Suppressor macrophage treated with lipopolysaccharide for 4 hours (primary cell): ENCODE measurements at places on chromosomes 16 and 17.

DNA sequence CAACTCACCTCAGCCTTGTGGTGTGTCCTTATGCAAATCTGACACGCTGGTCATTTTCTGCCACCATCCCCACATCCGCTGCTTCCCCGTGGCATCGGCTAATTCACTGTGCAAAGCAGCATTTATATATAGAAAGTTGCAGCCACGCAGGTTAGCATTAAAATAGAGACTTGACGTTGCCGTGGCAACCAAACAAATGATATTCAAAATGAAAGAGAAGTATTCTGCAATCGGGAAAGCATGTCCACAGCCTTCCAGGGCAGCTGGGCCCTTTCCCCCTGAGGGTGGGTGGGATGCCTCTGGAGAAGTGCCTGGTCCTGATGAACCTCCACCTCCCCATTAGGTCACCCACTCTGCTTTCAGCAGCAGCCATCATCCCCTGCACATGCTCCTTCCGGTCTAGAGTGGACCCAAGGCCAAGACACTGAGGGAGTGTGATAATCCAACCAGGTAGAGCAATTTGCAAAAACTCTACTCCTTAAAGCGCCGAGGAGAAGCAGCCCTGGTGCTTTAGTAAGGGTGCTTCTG lies 138.7 kb downstream of the GAS7 start:
- peak; percentile 61 for DNase-seq

DNA sequence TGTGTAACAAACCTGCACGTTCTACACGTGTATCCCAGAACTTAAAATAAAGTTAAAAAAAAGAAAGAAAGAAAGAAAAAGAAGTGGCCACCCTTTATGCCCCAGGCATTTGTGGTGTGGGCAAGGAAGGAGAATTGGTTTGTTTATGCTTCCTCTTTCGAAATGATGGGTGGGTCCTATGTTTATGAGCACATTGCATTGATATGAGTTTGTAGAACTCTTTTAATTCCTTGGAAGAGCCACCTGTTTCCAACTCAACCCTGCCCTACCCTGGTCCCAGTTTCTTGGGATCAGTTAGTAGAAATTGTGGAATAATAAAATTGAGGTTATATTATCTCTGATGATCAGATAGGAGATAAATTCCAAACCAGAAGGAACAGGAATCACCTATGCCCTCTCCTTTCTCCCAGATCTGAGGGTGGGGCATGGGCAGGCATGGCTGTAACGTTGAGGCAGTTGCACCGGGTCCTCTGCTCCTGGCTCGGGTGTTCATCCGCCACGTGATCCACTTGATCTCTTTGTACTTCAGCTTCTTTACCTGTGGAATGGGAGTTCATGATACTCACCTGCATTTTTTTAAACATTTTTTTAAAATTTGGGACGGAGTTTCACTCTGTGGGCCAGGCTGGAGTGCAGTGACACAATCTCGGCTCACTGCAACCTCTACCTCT lies 15.9 kb downstream of the CHAD start:
- peak; percentile 68 for DNase-seq

DNA sequence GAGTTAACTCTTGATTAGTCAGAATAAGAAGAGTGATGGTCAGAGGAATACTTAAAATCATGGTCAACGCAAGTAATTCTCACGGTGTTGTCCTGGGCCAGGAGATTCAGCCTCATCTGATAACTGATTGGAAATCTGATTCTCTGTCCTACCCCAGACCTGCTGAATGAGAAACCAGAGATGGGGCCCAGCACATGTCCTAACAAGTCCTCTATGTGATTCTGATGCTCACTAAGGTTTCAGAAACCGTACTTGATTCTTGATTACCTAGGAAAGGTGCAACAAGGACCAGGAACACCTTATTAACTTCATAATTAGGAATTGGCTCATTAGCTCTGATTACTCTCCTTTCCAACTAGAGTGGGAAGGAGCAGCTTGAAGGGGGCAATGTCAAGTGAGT lies 44.5 kb downstream of the ANKFY1 start:
- DNase-seq, result no peak

GRCh38 chr16:27820646-27821345 lies 242.7 kb downstream of the GSG1L start:
- DNase-seq, result no peak

- DNase-seq, result no peak
Measured at GRCh38 chr17:46023783-46024388, 24.8 kb downstream of the STH start.

DNA sequence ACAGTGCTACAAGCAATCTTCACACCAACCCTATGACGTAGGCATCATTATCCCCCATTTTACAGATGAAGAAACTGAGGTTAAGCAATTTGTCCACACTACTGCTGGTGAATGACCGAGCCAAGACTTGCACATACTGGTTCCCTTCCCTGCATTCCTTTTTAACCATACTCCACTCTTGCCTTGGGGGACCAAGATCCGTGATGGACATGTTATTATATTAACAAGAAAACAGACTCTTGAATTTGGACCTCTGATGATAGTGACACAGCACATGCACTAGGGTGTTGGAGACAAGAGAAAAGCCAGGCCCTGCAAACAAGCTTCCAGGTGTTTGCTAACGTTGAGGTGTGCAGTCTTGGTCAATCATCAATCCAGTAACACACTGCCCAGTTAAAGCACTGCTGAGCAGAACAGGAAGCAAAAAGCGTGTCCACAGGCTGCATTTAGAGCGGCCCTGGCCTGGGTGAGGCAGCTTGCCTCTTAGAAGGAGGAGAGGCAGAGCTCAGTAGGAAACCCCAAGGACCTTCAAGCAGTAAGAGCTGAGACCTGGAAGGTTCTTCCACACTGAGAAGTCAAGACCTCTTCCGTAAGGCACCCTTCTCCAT lies 36.7 kb downstream of the HNF1B start:
- no peak for DNase-seq

GRCh38 chr16:74117798-74118197 lies 178.8 kb upstream of the PSMD7 start:
- DNase-seq, result no peak

GRCh38 chr17:17514993-17515933 lies 19.1 kb upstream of the RASD1 start:
- no peak for DNase-seq

DNA sequence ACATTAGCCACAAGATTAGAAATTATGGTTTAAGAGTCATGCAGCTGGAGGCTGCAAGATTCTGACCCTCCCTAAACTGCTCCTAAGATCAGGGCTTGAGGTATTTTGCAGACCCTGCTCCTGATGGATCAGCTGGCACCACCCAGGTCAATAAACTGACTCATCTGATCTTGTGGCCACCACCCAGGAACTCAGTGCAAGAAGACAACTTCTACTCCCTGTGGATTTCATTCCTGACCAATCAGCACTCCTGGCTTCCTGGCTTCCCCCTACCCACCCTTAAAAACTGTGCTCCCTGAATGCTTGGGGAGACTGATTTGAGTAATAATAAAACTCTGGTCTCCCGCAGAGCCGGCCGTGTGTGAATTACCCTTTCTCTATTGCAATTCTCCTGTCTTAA lies 25.0 kb upstream of the MILR1 start:
- no peak for DNase-seq

DNA sequence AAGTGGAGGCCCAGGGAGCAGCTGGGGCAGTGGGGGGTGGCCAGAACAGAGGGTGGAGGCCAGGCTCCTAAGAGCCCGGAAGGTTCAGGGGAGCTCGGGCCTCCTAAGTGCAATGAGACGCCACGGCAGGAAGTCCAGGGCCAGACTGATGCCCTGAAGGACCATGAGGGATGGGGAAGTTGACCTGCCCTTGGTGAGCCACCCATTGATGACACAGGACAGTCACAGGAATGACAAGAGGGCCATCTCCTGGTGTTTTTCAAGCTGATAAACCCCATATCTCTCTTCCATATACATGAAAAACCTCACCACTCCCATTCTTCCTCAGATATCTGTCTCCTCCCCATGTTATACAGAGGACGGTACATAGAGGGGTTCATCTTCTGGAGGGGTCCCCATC lies 5.8 kb upstream of the MRPL58 start:
- peak; percentile 47 for DNase-seq

DNA sequence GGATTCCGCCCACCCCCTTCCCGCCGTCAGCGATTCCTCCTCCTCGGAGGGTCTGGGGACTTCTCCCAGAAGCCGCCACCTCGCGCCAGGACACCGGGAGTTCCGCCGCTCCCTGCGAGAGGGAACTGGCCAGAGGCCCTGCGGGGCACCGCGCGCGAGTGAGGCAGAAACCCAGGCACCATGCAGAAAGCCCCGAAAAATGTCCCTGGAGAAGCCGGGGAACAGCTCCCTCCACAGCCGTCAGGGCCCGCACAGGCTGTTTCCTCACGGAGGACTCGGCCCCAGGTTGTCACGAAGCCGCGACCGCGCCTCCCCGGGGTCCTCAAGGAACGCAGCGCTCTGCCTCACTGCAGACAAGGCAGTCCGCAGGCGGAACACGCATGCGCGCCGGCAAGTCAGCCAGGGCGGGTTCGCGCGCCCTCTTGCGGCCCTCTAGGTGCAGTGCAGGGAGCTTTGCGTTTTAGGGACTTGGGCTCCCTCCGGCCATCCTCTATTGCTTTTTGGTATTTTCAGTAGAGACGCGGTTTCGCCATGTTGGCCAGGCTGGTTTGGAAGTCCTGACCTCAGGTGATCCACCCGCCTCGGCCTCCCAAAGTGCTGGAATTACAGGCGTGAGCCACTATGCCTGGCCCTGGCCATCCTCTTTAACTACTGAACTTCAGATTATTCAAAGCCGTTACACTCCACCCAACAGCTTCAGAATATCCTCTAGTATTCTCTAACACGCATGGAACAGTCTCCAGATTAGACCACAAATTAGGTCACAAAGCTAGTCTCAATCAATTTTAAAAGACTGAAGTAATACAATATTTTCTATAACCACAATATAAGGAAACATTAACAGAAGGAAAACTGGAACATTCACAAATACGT lies 20.3 kb upstream of the ZNF287 start:
- DNase-seq, result peak; percentile 94

- DNase-seq, result no peak
Measured at GRCh38 chr16:79717333-79718137, 117.0 kb upstream of the MAF start.

- no peak for DNase-seq
Measured at GRCh38 chr16:22255335-22255734, 41.9 kb upstream of the POLR3E start.

- DNase-seq, result peak; percentile 97
Measured at GRCh38 chr16:4624827-4625559, 367 bp downstream of the MGRN1 start.

- DNase-seq, result peak; percentile 18
Measured at GRCh38 chr17:42629411-42630009, 20.0 kb downstream of the TUBG1 start.

DNA sequence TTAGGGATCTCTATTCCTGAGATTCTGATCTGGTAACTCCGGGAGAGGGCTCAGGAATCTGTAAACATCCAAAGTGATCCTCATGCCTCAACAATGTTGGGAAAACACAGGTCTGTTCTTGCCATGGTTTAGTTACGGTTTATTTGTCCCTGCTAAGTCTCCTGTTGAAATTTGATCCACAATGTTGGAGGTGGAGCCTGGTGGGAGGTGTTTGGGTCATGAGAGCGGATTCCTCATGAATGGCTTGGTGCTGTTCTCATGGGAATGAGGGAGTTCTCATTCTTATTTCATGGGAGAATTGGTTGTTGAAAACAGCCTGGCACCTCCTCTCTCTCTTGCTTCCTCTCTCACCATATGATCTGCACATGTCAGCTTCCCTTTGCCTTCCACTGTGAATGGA lies 608.6 kb upstream of the GOT2 start:
- no peak for DNase-seq

- DNase-seq, result peak; percentile 60
Measured at GRCh38 chr17:78798695-78799559, 16.9 kb upstream of the CYTH1 start.

DNA sequence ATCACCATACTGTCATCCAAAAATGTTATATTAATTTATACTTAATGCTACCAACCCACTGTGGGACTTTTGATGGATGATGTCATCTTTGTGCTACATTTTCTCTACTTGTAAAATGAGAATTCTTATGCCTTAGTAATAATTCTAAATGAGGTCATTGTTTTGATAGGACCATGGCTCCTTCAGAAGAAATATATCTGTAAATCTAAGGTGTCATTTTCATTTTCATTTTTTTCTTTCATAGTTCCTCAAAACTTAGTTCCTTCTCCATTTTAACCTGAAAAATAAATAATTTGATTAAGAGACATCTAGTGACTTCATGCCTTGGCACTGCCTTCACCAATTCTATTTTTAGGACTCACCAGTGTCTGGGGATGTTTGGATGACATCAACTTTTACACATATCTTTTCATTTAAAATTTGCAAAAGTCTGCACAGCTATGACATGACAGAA lies 48.7 kb downstream of the GPRC5B start:
- peak; percentile 16 for DNase-seq

DNA sequence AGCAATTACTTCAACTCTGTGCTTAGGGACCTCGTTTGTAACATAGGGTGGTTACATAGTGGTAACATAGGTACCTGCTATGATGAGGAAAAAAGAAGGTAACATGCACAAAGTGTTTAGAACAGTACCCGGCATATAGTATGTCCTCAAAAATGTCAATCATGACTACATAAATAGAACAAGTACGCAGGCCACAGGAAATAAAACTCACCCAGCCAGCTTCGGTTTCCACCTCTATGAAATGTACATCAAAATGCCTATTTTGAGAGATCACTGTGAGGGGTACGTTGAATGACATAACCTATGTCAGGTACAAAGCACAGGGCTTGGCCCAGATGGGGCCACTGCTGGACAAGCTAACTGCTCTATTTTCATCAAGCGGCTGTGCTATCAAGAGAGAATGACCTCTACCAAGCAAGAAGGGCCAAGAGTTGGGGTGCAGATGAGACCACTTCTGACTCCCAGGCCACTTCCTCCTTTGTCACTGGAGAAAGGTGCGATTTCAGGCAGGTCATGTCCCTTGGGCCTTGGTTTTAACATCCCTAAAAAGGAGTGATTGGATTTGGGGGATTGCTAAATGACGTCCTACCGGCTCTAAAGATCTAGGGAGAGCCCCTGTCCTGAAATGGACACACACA lies 45.4 kb downstream of the WSB1 start:
- no peak for DNase-seq

GRCh38 chr17:58410714-58411407 lies 6.5 kb downstream of the RNF43 start:
- DNase-seq, result no peak

DNA sequence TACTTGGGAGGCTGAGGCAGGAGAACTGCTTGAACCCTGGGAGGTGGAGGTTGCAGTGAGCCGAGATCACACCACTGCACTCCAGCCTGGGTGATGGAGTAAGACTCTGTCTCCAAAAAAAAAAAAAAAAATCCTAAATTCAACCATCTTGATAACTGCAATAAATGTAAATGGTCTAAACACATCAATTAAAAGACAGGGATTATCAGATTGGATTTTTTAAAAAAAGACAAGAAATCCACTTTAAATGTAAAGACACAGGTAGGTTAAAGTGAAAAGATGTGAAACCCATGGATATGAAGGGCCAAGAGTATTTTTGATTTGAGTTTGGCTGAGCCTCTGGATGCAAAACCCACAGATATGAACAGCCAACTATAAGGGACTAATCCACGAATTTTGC lies 64.2 kb upstream of the ATP2A3 start:
- DNase-seq, result no peak

- DNase-seq, result no peak
Measured at GRCh38 chr16:26930786-26931581, 135.7 kb upstream of the C16orf82 start.
